HT1080 (cell line): ENCODE measurements at places on chromosomes 2 and 18. TPM values are rescaled to one million over a fixed set of nuclear protein-coding genes. Genes with fewer than 3 reads are reported as not detected.

GRCh38 chr2:234847364-234847635, 104.5 kb upstream of the SH3BP4 start:
- no peak for DNase-seq

DNA sequence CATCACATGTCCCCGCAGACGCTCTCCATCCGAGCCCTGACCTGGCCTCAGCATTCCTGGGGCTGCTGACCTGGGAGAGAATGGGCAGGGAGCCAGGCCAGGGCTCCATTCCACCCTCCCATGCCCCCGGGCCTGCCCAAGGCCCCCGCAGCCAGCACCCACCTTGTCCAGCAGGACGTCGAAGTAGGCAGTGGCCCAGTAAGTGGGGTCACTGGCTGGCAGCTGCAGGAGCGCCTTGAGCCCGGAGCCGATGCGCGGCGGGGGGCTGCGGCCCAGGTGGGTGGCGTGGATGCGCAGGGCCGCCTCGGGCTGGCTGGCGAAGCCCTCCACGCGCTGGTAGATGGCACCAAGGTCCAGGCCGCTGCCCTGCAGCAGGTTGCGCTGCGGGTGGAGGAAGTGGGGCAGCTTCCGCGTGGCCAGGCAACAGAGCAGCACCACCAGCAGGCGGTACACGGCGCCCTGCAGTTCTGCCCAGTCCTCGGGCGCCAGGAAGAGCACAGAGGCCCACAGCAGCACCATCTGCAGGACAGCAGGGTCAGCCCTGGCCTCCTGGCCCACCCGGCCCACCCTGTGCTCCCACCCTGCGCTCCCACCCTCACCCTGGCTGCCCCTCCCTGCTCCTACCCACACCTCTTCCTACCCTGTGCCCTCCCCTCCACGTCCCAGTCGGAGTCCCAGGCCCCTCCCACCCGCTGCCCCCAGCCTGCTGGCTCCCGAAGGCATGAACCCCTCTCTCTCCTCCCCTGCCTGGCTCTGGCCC, 7.6 kb downstream of the MAB21L4 start:
- DNase-seq = no peak

DNA sequence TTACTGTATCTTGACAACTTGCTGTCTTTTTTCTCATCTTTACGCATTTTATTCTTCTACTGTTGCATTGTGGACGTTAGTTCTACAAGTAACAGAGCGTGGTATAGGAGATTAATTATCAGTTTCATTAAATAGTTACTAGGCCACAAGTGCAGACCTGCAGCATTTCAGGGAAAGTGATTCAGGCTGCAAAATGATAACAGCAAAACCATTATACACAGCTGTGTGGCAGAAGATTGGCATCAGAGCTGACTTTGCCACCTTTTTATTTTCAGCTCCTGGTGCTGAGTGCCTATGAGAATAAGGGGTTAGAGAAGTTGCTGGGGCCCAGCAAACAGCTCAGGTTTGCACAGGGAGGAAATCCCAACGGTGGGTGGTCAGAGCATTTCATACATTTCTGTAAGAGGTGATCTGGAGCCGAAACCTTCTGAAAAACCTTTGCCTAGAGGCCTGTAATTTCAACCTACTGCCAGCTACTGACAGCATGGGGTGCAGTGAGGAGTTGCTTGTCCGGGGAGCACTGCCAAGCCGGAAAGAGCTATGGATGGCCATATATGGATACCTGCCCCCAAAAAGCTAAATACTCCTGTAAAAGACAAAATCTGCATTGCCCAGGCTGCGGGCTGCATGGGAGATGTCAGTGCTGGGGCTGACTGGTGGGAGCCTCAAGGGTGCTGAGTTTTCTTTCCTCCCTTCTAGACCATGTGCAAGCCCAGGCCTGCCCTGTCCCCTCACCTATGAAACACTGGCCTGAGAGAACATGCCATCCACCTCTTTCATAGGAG, 2.7 kb upstream of the CCBE1 start:
- DNase-seq = no peak

Gene FOSL2
- 61.2 and 73.5 TPM in 2 replicates for total RNA-seq
